Urinary bladder (tissue), 4 donors: ENCODE measurements at places on chromosomes 5 and 9. TPM values are rescaled to one million over a fixed set of nuclear protein-coding genes. Genes with fewer than 3 reads are reported as not detected.

Gene BTNL3
- 0.04 TPM for polyA plus RNA-seq

Gene NMUR2
- polyA plus RNA-seq, result not detected

Gene ITK
- 1.6 TPM for polyA plus RNA-seq

DNA sequence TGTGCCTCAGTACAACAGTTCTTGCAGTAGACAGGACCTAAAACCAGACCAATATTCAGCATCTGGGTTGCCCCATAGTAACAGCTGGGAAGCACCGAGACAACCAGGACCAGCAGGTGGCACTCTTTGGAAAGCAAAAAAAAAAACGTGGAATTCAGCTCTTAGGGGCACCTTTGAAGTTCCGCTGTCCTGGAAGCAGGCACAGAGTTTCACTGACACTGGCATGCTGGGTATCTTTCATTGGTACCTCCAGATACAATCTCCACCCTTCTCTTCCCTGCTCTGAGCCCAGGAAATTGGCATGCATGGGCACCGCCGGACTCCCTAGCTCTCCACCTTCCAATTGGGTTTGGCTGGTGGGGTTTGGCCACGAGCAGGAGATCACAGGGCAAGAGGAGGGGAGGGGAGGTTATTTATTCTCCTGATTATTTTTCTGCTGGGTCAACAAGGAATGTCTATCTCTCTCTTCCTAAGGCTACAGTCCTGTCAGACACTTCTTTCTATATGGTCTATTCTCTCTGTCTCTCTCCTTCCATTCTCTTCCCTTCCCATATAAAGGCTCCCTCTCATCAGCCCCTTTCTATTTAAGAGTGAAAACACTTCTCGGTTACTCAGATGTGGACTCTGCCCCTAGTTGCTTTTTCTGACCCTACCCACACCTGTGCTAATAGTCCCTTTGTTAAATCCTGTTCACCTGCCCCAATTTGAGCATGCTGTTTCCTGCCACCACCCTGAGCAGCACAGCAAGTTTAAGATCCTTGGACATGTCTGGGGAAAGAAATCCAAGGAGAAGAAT lies 1.9 kb upstream of the IDNK start:
- peak; percentile 35 for DNase-seq

GRCh38 chr5:101292199-101292598 lies 389.1 kb upstream of the ST8SIA4 start:
- no peak for DNase-seq

GRCh38 chr5:150487199-150488061 lies 20.5 kb upstream of the NDST1 start:
- no peak for DNase-seq

GRCh38 chr5:531749-532315 lies 7.6 kb upstream of the SLC9A3 start:
- DNase-seq, result no peak

DNA sequence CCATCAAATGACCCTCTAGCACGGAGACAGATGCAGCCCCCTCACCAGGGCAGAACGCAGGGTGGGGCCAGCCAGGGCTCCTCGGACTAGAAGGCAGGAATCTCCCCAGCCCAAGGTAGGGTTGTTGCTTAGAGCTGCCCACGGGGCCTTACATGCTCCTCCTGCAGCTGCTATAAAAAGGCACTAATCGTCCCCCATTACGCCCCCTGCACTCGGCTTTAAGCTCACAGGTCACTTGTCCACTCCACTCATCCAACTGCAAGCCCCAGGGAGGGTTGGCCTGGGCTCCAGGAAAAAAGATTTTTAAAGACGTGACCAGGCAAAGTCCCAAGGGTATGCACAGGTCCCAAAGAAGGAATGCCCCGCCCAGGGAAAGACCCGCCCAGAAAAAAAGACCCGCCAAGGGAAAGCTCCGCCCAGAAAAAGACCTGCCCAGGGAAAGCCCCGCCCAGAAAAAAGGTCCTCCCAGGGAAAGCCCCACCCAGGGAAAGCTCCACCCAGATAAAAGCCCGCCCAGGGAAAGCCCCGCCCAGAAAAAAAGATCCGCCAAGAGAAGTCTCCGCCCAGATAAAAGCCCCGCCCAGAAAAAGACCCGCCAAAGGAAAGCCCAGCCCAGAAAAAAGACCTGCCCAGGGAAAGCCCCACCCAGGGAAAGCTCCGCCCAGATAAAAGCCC lies 11.1 kb downstream of the GRIN1 start:
- DNase-seq, result no peak

DNA sequence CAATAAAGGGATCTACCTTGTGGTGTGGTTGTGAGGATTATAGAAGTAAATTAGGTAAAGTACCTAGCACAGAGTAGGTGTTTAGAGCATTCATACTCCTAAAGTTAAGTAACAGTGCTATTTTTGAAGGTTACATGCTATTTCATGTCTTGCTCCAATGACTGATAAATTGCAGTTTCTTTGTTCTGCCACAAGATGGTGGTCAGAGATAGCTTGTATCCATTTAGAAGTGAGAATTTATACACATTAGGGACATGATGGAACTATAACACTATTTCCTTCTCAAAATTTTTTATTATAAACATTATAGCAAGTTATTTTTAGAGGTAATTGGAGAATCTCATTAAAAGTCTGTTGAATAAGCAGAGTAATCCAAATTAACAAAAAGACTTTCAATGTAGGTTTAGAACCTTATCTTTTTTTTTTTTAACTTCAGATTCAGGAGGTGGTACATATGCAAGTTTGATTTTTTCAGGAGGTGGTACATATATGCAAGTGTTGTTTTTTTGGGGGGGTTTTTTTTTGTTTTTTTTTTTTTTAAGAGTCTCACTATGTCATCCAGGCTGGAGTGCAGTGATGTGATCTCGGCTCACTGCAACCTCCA lies 17.1 kb downstream of the MTREX start:
- no peak for DNase-seq

- DNase-seq, result no peak
Observed at GRCh38 chr9:85130764-85131163, 461.2 kb downstream of the NTRK2 start.

DNA sequence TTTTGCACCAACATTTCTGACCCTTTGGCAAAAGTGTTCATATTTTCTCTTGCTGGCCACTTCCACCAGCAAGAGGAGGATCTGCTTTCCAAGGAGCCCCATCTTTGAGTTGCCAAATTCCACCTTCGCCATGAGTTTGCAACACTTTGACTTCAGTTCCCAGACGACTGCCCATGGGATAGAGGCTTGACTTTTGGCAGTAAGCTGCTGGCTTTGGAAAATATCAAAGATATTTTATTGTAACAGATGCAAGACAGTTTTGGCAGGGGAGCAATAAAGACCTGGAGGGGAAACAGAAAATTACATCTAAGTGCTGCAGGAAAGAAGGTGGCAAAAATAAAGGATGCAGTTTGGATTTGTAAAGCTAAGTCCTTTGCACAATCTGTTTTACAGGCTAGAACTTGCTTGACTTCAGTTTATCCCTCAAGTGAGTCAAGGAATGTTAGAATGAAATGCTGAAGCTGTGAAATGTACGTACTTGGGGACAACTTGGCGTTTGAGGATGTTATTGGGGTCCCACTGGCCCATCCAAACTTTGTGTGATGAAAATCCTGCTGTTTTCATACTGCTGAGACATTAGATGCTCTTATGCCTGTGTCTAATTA lies 232.9 kb downstream of the GOLPH3 start:
- DNase-seq, result no peak
